ENCODE measurements at places on chromosomes 7 and 10.

- no peak for DNase-seq
Observed at GRCh38 chr7:115672024-115672423, 358.5 kb downstream of the TFEC start.

GRCh38 chr7:88457320-88457719 lies 150.6 kb upstream of the STEAP4 start:
- DNase-seq: no peak

DNA sequence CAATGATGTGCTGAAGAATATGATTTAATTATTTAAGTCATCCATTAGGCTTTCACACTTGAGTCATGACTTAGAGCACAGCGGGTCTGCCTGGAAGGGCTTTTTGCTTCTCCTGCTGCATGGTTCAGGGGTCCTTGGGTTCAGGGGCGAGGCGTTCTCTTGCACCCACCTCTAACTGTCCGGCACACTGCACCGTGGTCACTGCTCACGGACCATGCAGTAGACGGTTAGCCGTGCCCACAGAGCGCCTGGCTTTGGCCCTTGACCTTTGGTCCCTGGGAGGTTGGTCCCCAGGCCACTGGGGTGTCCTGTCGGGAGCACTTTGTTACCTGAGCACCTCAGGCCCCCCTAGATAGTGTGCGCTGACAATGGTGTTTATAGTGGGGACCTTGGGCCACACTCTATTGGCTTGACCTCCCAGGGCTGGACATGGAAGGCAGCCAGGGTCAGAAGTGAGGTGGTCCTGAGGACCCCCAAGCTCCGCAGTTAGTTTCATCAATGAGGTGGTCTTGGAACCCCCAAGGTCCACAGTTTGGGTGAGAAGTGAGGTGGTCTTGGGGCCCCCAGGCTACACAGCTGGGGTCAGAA lies 110.6 kb downstream of the ACTR3B start:
- no peak for DNase-seq

DNA sequence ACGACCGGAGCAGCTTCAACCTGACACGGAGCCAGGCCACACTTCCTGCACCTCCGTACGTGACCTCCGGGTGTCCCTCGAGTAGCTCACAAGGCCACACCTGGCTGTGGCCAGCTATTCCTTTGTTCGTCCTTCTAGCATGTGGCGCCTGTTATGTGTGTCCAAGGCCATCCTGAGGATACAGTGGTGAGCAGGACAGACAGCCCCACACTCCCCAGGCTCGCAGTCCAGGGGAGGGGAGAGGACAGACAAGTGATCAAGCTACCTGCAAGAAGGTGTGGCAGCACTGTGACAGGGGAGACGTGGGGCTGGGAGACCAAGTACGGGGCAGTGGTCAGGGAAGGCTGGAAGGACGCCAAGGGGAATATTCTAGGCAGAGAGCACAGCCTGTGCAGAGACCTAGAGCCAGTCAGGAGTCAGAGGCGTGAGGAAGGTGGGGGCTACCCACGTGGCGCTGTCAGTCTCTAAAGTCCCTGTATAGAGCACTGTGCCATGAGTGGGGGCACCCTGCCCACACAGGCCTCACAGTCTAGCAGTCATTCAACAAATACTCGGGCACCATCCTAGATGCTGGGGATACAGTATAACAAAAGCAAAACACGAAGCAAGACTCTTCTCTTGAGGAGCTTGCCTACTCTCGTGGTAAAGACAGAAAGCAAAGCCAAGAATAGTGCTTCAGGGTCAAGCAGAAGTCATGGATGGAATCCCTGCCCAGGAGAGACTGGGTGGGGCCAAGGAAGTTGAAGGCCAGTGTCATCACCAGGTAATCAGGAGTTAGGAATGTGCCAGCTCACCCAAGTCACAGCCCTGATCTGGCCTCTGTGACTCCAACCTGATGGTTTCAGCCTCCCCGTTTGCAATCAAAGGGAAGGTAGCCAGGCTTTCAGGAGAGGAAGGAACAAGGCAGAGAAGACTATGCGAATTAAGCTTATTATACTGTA lies 58.6 kb downstream of the PROSER2 start:
- DNase-seq: no peak

DNA sequence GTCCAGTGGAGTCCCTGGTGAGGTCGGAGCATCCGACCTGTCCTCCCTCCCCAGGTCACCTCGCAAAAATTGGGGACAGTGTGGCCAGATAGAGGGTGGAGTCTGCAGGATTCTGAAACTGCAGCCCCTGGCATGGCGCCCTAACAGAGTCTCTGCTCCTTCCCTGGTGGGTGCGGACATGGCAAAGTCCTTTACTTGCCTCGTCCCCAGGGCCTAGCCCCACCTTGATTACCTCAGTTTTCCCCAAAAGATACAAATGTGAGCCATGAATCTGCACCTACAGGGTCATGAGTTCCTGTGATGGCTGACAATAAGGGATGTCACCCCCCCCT lies 47.7 kb downstream of the NPVF start:
- DNase-seq: no peak

DNA sequence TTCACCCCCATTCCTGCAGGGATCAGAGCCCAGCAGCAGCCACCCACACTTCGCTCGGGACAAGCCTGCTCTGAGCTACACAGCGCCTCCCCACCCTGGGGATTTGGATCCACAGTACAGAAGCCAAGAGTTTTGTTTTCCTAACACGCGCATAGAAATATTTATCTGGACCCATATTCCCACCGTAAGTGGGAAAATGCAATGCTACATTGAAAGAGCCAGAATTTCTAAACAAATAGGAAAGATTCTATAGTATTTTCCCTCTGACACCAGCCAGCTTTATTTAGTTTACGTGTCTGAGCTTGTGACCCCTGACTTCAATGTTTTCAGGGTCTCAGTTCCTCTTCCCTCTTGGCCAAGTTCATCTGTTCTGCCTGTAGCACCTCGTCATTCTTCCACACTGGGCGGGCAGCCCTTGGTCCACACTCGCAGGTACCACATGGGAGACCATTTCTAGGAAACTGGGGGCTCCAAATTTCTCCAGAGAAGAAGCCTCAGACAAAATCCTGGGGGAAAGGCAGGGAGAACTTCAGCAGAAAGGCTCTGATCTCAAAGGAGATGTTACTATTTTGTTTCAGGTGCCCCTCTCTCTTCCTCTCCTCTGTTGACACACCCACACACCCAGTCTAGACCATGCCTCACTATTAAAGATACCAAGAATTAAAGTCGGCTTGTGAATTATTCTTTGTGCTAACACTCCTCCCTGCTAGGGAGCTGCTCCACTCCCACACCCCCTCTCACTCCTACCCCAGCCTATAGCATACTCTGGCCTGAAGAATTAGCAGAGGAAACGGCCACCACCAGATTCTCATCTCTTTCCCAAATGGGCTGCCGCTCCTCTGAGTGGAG lies 116.0 kb upstream of the PCGF5 start:
- DNase-seq: no peak

DNA sequence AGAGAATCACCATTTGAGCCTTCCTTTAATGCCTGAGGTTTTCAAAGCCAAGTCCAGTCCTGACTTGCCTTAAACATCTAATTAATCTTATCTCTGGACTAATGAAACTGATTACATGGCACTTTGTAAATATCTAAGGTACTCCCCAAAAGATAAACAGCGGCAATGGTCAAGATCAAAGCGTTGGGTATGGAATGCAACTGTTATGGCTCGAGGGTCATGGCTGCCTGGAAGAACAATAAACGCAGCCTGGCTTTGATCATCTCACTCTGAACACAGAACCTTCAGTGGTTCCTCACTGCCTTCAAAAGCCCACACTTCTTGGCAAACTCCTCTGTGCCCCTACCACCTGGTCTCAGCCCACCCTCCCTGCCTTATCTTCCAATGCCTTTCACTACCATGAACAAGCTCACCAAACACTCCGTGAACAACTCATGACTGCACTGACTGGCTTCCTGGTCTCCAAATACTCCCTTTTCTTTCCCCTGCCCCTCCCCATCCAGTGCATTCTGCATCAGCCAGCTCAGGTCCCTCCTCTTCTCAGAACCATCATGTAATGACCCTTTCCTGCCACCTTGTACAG lies 150.2 kb upstream of the NFE2L3 start:
- DNase-seq: no peak

DNA sequence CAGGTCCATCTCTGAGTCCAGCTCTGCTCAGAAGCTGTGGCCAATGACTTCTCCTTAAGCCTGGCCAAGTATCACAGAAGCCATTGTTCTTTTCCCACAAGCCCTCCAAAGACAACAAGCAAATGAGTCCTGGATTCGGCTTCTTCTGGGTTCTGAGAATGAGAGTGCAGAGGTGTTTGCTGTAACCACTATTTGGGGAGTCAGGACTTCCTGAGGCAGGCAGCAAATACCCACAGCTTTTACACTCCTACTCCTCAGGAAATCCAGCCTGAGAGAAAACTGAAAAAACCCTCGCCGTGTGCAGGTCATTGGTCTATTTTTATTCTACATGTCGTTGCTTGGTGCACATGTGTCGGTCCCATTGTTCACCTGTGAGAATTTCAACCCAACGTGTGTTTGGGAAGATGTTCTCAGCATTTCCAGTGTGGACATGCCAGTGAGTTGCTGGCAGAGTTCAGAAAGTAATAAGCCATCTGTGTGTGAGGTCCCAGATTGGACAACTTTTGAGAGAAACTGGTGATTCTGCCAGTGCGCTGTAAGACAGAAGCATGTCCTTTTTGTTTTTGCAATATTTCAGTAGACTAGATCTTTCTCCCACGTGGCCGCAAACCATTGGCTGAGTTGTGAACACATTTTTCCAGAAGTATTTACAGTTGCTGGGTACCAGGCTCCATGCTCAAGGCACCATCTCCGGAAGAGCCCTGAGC lies 121.6 kb upstream of the LYZL2 start:
- no peak for DNase-seq

GRCh38 chr10:118926441-118926840 lies 103.1 kb upstream of the NANOS1 start:
- DNase-seq: no peak

- DNase-seq: no peak
Observed at GRCh38 chr10:113397047-113397446, 155.8 kb upstream of the HABP2 start.

DNA sequence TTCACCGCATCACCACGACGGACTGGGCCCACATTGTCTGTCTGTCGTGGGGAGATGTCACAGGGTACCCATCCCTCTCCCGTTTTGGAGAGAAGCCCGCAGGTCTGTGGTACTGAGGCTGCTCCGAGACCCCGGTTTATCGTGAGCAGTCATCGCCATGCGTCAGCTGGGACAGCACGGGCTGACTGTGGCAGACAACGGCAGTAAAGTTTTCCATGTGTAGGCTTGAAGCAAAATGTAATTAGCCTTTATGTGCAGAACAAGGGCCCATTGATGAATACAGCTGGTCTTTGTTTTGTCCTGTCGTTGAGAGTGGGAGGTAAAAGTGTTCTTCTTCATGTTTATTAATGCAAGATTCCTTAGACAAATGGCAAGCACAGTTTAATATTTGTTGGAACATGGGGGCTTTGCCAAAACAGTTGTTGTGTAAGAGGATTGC lies 167.4 kb upstream of the SH2B2 start:
- DNase-seq: no peak

GRCh38 chr7:157851501-157852067 lies 514.8 kb downstream of the DNAJB6 start:
- no peak for DNase-seq

DNA sequence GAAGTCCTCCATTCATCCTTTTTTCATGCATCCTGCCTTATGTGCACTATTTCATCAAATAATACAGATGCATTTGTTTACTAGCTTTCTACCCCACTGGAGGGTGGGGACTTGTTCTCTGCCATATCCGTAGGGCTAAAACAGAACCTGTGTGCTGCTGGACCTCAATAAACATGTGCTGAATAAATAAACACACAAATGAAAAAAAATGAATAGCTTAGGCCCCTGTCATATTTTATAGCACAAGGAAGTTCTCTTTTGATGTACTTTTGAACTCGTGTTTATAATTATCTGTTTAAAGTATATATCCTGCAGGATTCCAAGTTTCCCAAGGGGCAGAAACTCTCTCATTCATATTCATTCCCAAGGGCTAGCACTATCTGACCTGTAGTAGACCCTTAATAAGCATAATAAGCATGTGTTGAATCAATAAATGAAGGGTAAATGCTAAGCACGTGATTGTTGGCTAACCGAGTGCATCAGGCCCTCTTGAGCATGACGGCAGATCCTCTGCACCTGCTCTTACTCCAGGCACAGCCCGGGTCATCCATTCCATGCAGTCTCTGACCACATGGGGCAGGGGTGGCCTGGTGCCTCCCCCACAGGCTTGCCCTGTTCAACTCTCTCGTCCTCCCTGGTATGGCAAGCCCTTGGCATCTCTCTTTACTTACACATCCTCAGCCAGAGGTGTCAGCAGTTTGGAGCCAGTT lies 474.1 kb upstream of the ZMIZ1 start:
- no peak for DNase-seq

- no peak for DNase-seq
Observed at GRCh38 chr10:75498884-75499350, 67.5 kb downstream of the LRMDA start.

GRCh38 chr7:106384373-106384772 lies 99.6 kb upstream of the NAMPT start:
- DNase-seq: no peak

DNA sequence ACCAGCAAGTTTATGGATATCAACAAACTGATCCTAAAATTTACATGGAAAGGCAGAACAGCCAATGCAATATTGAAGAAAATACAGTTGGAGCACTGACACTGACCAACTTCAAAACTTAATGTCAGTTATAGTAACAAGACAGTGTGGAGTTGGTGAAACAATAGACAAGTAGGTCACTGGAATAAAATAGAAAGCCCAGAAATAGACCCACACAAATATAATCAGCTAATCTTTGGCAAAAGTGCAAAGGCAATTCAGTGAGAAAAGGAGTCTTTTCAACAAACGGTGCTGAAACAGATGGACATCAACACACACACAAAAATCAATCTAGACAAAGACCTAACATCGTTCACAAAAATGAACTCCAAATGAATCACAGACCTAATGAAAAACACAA lies 13.8 kb downstream of the RSU1 start:
- DNase-seq: no peak

- no peak for DNase-seq
Observed at GRCh38 chr7:55469271-55469681, 103.0 kb downstream of the VOPP1 start.

GRCh38 chr7:142587578-142588191 lies 161.6 kb upstream of the PRSS1 start:
- no peak for DNase-seq

DNA sequence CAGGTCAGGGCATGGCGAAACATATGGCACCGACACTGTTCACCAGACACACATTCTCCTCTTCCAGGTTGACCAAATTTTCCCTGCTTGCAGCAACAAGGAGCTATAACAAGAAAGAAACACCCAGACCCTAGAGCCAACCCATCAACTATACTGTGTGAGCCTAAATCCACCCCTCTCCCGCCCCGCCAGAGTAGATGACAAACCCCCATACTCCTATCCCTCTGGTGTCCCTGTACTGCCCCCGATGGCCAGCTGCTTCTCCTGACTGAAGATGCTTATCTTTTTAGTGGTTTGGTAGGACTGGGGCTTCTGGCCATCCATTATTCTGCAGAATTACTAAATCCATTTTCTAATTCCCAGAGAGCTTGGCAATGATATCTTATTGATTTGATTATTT lies 70.1 kb upstream of the EEPD1 start:
- no peak for DNase-seq

GRCh38 chr10:64071218-64071617 lies 550.0 kb downstream of the REEP3 start:
- no peak for DNase-seq
